ENCODE measurements at places on chromosomes 3 and 15. TPM values are rescaled to one million over a fixed set of nuclear protein-coding genes. Genes with fewer than 3 reads are reported as not detected.

The LMAN1L gene
- polyA plus RNA-seq, result not detected

The GPR160 gene
- 58.1 TPM for polyA plus RNA-seq

The OR5K3 gene
- not detected for polyA plus RNA-seq

The RHOV gene
- polyA plus RNA-seq, result not detected

The MAP2K5 gene
- 15.3 TPM for polyA plus RNA-seq

The SLC24A1 gene
- 3.2 TPM for polyA plus RNA-seq

The LDHAL6B gene
- polyA plus RNA-seq, result 0.14 TPM

The FSTL1 gene
- not detected for polyA plus RNA-seq

The HAUS2 gene
- 18.2 TPM for polyA plus RNA-seq

The TTLL13 gene
- 1.4 TPM for polyA plus RNA-seq

The PLSCR5 gene
- not detected for polyA plus RNA-seq

The WNT7A gene
- polyA plus RNA-seq, result not detected

The SLC25A36 gene
- polyA plus RNA-seq, result 49.6 TPM
